Activated T-helper 1 cell treated with Interleukin-2 at 50 U/mL for 16 hours (primary cell): ENCODE measurements at places on chromosomes 5 and 9.

DNA sequence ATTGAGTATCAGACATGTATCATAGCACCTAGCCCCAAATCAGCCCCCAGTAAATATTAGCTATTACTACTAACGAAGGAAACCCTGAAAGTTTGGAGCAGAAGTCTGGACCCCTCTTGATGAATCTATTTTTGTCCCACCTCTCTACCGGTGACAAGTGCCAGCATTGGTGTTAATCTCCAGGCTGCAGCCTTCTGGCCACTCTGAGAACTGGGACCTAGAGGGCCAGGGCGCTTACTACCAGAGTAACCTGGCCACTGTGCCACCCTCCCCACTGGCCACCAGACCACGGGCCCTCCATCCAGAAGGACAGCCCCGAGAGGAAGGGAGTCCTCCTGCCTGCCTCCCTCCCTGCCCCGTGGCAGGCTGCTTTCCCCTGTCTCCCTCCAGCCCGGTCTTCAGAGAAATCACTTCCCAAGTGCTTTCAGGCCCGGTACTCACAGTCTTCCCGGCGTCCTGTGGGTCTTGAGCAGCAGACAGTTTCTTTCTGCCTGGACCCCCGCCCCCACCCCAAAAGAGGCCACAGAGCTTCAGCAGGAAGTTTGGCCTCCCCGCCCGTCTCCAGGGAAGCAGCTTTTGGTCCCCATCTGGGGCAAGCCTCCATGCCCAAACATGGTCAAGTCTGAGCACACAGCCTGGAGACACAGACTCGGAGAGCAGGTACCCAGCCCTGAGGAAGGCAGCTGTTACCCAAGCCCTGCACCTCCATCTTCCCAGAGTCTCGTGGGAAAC lies at the start of gene KCNMB1:
Gene KCNMB1, minus strand, starts transcription at position 550 of the 732 bp plus-strand sequence. CDS start 3,920 bp downstream, outside the sequence.
- no peak for DNase-seq

DNA sequence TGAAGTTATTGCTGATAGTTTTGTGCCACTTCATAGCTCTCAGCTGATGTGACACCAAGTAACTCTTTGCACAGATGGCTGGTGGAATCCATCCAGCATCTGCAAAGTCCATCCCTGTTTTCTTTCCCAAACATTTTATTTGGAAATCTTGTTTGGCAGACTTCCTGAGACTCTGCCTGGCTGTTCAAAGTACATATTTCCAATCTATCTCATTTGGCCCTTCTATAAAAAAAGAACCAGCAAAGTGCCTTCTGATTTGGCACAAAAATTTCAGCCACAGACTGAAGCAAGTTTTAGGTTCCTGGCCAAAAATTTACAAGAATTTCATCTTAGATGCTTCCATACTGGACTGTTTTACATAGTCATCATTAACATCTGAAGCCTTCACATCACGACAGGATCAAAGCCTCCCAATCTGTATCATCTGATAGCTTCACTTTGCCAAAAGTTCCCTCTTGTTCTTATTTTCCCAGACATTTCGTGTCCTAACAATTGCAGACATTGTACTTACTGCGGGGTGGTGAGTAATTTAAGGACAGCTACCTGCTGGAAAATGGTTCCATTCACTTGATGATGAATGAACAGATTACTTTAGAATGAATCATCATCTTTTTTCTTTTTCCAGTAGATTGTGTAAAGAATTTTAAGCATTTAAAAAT lies 377.3 kb downstream of the KIAA0825 start:
- DNase-seq: no peak

GRCh38 chr5:10699281-10699874 lies 61.7 kb downstream of the DAP start:
- DNase-seq: no peak

- no peak for DNase-seq
Observed at GRCh38 chr5:15598294-15598902, 98.4 kb downstream of the FBXL7 start.

DNA sequence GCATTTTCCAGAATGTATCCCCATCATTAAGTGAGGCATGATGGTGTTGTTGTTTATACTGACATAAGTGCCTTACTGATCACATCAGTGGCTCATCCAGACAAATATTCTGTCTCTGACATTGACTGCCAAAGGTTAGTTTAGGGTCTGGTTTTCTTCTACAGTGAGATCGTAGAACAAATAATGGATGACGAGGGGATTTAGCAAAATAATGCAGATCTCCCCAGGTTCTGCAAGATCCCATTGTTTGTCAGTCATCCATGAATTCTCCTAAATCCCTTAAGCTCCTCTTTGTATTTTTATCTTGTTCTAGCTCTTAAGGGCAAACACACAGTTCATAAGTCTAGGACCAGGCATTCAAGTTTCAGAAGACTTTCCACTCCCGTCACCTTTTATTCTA lies 93.1 kb upstream of the DHFR start:
- no peak for DNase-seq

DNA sequence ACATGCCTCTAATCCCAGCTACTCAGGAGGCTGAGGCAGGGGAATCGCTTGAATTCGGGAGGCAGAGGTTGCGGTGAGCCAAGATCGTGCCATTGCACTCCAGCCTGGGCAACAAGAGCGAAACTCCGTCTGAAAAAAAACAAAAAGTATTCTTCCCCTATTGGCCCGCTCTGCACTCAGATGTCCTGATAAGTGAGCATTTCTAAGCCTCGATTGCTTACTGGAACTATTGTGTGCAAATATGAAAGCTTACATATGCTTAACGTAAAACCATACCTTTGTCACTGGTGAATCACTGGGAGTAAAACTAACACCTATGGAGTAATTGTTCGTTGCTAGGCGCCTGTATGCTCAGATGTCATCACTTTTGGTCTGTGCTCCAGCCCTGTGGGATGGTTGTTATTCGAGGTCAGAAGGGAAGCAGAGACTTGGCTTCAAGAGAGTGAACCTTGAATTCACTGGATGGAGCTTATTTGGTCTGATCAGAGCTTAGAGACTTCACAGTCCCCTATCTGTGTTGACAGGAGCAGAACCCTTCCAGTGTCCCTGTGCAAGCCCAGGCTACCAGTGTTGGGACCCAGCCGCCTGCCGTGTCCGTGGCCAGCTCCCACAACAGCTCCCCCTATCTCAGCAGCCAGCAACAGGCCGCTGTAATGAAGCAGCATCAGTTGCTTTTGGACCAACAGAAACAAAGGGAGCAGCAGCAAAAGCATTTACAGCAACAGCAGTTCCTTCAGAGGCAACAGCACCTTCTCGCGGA lies 25.3 kb upstream of the LTC4S start:
- DNase-seq: no peak

DNA sequence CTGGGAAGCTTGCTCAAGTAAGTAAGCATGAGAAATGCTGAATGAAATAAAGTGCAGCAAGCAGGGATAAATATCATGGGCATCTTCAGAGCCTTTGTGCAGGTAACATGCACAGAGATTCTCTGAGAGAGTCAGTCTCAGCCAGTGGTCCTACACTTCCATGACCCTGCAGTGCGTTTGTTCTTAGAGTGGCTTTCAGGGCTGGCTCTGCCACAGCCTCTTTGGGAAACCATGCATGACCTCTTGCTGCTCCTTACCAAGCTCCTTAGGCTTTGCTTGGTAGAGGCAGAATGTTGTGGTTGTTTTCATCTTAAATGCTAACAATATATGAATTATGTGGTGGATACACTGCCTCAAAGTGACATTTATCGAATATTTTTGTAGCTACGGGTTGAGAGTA lies 5.4 kb downstream of the SYK start:
- DNase-seq: no peak

DNA sequence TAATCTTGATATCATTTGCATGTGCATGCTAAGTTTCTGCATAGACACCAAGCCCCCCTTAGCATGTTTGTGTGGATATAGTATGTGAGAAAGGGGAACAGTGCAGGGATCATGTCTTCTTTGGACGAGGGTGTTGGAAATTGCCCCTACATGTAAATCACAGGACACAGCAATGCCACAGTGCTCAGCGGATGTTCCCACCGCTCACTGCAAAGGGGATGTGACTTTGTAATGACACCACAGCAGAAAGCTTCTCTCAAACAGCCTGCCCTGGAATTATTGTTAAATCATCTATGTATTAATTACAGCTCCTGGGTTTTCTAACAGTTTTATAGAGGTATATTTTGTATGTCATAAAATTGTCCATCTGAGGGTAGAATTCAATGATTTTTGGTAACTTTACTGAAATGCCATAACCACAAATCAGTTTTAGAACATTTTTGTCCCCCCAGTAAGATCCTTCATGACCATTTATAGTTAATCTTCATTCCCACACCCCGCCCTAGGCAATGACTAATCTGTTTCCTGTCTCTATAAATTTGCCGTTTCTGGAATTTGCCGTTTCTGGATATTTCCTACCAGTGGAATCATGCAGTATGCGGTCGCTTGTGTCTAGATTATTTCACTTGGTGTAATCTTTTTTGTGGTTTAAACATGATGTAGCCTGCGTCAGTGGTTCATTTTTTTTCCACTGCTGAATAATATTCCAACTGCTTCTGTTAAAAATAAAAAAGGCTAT lies 648.5 kb upstream of the WWC1 start:
- DNase-seq: no peak

DNA sequence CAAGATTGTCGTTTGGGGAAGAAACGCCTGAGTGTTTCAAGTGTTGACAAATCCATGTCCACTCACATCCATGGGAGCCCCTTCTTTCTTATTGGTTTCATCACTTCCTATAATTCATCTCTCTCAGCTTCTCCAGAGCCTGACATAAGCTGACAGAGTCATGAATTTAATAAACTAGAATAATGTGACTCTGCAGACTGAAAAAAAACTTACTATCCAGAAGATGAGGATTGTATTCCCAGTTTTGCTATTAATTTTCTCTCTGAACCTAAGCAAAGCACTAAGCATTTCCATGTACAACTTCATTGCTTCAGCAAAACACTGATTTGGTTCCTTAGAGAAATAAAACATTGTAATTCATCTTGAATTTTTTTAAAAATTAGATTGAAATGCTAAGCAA lies 691.8 kb downstream of the MTRR start:
- DNase-seq: no peak

GRCh38 chr9:23747088-23748075 lies 78.7 kb downstream of the ELAVL2 start:
- DNase-seq: no peak

DNA sequence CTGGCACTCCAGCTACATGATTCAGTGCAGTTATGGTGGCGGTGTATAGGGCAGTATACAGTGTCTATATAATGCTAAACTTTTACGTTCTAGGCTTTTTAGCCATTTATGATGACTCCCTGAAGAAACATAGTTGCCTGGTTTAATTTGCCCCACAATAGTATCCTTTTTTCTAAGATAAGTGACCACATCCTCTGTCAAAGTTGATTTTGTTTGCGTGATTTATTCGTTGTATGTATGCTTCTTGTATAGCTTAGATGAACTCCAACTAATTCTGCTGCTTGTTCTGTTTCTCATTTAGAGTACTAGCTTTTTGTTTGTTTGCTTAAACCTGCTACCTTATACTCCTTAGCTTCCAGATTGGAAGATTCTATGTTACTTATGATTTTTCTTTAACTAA lies 83.6 kb downstream of the ERMP1 start:
- DNase-seq: no peak

DNA sequence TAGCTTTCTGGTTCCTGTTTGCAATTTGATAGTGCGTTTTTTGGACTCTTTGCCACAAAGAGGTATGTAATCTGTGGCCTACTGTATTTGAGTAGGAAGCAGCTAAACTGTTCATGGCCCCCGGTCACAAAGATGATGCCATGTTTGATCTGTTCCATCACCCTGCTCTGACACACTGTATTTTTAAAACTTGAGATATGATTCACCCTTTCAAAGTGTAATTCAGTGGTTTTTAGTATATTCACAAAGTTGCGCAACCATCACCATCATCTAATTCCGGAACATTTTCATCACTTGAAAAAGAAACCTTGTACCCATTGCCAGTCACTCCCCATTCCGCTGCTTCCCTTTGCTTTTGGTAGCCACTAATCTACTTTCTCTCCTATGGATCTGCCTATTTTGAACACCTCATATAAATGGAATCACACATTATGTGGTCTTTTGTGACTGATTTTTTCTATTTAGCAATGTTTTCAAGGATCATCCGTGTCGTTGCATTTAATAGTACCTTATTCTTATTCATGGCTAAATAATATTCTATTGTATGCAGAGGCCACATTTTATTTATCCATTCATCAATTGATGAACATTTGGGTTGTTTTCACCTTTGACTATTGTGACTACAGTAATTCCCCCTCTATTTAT lies 141.6 kb downstream of the NR3C1 start:
- no peak for DNase-seq

DNA sequence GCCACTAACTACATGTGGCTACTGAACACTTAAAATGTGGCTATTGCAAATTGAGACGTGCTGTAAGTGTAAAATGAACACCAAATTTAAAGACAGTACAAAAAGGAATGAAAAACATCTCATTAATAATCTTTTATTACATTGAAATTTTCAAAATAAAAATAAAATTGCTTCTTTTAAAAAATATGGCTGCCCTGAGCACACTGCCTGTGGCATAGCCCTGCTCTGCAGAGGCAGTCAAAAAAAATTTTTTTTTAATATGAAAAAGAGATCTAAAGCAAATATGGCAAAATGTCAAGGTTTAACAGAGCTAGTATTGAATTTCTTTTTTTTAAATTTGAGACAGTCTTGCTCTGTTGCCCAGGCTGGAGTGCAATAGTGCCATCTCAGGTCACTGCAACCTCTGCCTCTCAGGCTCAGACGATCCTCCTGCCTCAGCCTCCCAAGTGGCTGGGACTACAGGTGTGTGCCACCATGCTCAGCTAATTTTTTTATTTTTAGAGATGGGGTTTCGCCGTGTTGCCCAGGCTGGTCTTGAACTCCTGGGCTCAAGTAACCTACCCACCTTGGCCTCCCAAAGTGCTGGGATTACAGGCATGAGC lies 25.6 kb downstream of the CARNMT1 start:
- DNase-seq: no peak

DNA sequence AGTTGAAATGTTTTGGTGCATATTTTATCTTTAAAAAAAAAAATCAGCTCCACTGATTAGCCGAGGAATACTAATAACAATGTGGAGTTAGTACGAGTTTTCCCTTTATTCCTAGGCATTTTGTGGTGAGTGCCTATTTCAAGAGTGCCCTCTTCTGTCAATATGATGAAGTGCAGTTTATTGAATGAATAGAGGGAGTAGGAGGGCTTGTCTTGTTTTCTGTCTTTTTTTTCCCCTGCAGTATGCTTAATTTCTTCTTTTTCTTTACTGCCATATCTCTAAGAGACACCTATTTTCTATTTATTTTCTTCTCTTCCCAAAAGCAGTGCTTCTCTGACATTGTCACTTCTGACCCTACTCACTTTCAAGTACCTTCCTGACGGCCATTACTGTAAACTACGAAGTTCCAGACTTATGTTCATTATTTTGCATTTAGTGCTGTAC lies 169.6 kb upstream of the PITX1 start:
- no peak for DNase-seq
